ENCODE measurements at places on chromosomes 7 and 10. TPM values are rescaled to one million over a fixed set of nuclear protein-coding genes. Genes with fewer than 3 reads are reported as not detected.

Gene HGF
- polyA plus RNA-seq: 5.3 TPM

Gene CYP3A4
- not detected for polyA plus RNA-seq

Gene GNB2
- 136 TPM for polyA plus RNA-seq

Gene FEZF1
- not detected for polyA plus RNA-seq

Gene TMEM140
- polyA plus RNA-seq: 13.5 TPM

Gene RASA4
- 63.6 TPM for polyA plus RNA-seq

Gene SSMEM1
- polyA plus RNA-seq: not detected

Gene INSIG1
- polyA plus RNA-seq: not detected

Gene ZNF853
- polyA plus RNA-seq: 14.1 TPM

DNA sequence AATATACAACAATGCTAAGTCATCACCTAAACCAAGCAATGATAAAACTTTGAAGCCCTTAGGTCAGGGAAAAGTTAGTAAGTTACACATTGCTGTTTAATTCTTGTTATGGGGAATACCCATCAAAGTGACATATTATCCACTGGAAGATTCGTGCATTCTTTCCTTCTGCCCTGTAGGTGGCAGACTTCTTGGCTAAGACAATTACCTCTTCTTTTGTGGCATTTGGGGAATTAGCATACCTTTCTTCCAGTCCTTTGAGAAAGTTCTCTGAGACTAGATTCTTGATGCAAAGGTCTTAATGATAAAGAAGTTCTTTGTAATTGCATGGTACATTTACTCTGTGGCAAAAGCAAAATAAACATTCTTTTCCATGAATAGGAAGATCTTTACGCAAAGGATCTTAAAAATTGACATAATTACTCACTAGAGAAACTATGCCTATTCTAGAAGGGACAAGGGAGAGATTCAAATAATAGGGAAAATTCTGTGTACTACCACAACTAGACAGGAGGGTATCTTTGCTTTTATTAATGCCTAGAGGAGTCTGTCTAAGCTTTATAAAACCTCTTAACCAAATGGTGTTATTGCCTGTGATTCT lies 395.9 kb downstream of the GRM8 start:
- no peak for DNase-seq

GRCh38 chr10:75024971-75025523 lies 86.4 kb upstream of the SAMD8 start:
- DNase-seq: no peak

GRCh38 chr7:40531956-40532355 lies 397.2 kb downstream of the SUGCT start:
- no peak for DNase-seq

GRCh38 chr10:123399276-123399839 lies 245.2 kb downstream of the BUB3 start:
- no peak for DNase-seq

- no peak for DNase-seq
Measured at GRCh38 chr7:123580406-123581161, 21.0 kb upstream of the ASB15 start.

DNA sequence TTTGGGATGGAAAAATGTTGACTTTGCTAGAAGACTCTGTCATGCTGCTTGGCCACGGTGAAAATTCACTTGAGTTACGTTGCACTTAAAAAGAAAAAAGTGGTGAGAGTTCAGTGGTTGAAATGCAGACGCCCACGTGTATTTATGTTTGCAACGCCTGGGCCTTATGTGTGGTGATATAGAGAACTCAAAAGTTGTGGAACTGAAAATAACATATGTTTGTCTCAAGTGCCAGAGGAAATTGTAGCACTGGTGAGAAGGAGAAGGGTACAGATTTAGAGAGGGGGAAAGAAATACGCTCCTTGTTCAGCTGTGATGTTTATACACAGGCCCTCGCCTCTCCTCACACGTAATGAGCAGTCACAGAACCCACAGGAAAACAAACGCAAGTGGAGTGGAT lies 73.6 kb downstream of the EMX2 start:
- DNase-seq: no peak

DNA sequence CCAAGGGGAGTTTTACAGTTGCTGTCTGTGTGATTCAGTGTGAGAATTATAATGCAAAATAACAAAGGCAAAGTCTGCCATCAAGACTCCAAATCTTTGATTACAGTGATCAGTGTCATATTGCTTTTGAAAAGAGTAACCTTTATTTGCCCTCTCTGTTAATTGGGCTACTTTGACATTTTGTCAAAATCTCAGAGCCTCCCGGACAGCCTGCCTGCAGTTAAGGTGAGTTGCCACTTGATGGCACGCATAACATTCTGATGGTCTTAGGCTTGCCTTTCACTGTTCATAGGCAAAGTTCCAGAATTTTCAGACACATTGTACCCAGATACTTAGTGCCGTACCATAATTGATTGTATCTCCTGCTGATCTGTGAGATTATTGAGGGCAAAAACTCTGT lies 253.5 kb downstream of the ABCA13 start:
- DNase-seq: no peak

DNA sequence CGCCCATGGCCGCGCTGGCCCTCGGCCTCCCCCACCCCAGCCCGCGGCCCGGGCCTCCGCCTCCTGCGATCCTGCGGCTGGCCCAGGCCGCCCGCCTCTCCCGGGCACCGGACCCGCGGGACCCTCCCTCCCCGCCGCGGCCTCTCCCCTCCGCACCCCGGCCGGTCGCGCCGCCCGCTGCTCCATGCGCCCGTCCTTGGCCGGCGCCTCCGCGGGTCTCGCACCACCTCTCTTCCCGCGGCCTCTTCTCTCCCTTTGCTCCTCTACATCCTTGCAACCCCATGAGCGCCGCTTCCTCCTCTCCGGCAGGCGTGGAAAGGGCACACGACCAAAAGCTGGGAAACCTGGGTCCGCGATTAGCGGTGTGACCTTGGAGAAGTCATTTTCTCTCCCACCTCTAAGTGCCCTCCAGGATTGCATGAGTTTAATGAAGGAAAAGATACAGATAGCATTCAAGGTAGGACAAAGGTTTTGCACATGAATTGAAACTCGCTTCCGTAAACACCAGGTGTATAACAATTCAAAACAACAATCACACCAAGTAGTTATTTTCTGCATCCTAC lies 448 bp upstream of the SRPK2 start:
- DNase-seq: no peak

- no peak for DNase-seq
Measured at GRCh38 chr10:95176101-95176500, 17.9 kb upstream of the ACSM6 start.

- no peak for DNase-seq
Measured at GRCh38 chr7:17463511-17464085, 165.1 kb downstream of the AHR start.

- DNase-seq: no peak
Measured at GRCh38 chr7:129774359-129774758, 162.8 kb downstream of the NRF1 start.

DNA sequence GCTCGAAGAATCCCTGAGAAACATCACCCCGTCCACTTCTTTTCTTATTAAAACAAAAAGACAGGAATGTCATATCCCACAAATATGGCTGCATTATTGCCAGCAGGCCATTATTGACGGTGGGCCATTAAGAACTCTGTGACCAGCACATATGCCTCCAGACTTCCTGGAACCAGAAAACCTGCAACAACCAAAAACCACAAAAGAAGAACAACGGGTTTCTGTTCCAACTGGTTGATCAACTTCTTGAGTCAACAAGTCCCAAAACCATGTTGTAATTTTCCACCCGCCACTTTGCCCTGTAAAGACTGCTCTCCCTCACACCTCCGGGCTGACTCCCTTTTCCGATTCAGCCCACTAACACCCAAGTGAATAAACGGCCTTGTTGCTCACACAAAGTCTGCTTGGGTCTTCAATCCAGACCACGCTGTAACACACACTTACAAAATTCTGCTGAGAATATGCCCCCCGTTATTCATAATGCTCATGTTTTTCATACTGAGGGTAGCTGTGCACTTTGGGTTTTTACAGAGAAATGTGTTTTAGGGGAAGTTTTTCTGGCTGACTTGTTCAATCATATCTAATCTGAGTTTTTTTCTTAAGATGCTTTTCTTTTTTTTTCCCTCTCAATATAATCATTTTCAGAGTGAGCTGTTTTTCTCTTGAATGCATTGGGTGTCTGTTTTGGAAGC lies 20.7 kb downstream of the ZNF107 start:
- DNase-seq: no peak

GRCh38 chr10:16891375-16892313 lies 74.4 kb upstream of the RSU1 start:
- peak; percentile 34 for DNase-seq

- peak; percentile 73 for DNase-seq
Measured at GRCh38 chr7:22093001-22093400, 147.3 kb upstream of the CDCA7L start.

DNA sequence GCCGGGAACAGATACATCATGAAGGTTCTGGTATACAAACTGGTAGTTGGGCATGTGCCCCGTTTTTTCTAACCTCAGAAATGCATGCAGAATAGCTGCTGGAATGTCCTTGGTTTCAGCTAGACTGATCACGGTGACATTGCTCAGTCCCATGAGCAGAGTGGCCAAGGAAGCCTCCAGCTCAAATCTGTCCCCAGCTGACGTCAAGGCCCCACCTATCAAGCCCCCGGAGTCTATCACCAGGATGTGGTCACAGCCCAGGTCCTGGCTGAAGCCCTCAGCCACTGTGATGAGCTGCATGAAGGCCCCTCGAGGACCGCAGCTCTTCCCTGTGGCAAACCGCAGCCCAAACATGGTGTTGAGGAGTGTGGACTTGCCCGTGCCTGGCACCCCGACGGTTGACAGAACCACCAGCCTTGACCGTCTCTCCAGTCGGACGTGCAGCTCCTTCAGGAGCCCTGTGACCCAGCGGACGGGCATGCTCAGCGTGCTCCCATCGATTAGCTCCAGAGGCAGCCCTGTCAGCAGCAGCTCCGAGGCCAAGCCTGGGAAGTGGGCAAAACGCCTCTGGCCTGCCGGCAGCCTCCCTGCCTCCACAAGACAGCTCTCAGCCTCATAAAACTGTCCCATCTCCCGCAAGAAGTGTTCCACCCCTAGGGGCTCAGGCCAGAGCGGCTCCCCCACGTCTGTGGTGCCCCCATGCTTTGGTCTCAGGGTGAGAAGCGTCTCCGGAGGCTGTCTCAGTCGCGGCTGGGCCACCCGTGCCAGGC lies 7.8 kb upstream of the MRPS24 start:
- DNase-seq: no peak

DNA sequence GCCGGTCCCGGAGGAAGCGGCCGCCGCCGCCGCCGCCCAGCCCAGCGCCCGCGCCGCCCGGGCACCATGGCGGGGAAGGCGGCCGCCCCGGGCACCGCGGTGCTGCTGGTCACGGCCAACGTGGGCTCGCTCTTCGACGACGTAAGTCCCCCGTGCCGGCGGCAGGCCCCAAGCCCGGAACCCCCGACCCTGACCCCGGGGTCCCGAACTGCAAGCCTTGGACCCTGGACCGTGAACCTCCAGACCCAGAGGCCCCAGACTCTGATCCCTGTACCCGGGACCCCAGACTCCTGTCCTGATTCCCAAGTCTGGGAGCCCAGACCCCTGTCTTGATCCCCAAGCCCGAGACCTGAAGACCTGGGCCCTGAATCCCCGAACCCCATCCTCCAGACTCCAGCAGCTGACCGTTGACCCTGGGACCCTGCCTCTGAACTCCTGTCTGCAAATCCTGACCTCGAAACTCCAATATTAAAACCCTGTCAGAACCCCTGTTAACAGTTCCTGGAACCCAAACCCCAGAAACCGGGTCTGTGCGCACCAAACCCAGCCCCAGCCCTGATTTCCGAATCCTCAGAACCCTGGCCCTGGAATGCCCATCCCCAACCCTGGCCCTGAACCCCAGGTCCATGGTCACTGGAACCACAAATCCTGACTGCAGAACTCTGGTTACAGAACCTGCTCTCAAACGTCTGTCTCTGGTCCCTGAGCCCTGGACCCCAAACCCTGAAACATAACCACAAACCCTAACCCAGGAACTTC lies 623 bp downstream of the INPP5A start:
- DNase-seq: no peak

- DNase-seq: no peak
Measured at GRCh38 chr7:108634036-108634435, 64.4 kb downstream of the DNAJB9 start.

DNA sequence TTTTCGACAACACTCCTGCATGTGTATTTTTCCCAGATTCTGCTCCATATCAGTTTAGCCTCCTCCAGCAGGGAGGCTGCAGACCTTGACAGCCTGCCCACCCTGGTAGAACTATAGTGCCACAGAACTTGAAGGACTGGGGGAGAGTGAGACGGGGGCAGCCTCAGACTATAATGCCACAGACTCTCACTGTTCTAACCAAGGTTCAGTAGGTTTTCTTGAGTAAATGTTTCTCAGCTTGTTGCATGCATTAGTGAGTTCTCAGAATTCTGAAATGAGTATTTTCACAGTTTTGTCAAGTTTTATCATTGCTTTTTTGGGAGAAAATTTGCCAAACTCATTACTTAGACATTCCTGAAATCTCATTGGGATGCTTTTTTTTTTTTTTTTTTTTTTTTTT lies 95.9 kb downstream of the ZNRF2 start:
- no peak for DNase-seq

DNA sequence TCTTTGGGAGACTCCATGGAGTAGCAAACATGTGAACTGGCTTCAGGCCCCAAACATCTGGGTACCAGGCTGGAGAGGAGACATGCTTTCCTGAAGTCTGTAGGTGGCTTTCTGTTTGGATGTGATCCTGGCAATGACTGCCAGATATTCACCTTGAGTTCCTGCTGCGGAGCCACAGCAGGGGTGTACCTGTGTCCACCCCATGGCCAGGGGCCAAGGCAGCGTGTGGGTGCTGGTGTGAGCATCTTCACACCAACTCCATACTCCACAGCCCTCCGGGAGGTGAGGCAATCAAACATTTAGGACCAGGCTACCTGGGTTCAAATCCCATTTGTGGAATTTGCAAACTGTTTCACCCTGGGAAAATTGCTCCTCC lies 113.0 kb downstream of the ADCY1 start:
- DNase-seq: no peak

GRCh38 chr7:140671966-140672365 lies 779 bp upstream of the ADCK2 start:
- no peak for DNase-seq

DNA sequence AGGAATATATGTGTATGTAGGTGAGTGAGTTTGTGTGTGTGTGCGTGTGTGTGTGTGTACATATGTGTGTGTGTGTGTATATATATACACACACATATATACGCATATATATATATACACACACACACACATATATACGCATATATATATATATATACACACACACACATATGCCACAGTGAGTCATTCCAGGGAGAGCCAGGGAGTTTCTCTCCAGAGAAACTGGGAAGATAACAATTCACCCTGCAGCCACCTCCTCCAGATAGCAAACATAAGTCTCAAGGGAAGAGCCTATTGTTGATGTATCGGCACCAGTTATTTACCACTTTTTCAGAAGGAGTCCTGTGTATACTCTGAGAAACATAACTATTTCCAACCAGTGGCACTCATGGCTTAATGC lies 102.3 kb upstream of the STK17A start:
- no peak for DNase-seq

DNA sequence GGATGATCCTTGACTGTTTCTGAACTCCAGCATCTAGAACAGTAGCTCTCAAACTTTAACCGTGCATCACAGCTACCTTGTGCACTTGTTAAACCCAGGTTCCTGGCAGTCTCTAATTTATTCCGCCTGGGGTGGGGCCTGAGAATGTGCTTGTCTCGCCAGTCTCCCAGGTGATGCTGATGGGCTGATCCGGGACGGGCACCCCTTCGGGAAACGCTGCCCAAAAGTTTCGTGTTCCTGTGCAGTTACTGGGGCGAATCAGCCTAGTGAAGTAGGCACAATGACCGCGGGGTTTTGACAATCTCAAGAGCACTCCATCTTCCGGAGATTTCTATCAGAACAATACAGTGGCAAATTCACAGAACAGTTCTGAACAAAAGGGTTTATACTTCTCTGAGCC lies 29.9 kb downstream of the ADCYAP1R1 start:
- DNase-seq: no peak

- DNase-seq: no peak
Measured at GRCh38 chr7:78083476-78084120, 285.0 kb downstream of the PHTF2 start.

Data from muscle of arm (tissue), 14 donors.